Stimulated activated CD4-positive, alpha-beta T cell treated with anti-CD3 and anti-CD28 coated beads, Interleukin-15, amount 100 ng/mL, for 1 hour (primary cell): ENCODE measurements at places on chromosomes 7 and 10.

GRCh38 chr10:13808556-13809391 lies 222.0 kb downstream of the PRPF18 start:
- DNase-seq, result no peak

DNA sequence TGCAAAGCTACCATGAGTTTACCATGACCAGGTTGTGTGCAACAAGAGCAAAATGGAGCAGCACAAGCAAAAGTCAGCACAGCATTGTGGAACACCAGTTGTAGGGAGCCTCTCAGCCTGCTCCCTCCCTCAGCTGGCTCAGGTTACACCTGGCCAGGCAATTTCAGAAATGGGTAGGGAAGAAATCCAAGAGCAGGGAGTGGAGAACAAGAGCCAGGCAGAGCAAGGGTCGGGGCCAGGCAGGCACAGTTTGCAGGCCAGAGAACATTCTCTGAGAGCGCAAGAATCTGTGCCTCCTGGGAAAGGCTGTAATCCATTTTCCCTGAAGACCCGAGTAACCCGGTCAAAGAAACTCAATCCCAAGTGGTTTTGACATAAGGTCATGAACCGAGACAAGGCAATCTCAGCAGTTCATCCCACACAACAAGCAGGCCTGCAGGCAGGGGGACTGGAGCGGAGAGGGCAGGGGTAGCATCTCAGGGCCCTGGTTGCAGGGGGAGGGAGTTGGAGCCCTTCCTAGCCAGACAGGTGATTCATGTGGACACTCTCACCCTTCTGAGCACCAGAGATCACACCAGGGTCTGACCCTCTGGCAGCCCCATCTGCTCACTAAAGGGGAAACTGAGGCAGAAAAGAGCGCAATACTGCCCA lies 258.4 kb downstream of the PLXNA4 start:
- no peak for DNase-seq

- DNase-seq, result no peak
These were observed 15.5 kb upstream of the KIF20B start for GRCh38 chr10:89685936-89686335.

GRCh38 chr10:10515479-10516204 lies 502.0 kb upstream of the CELF2 start:
- no peak for DNase-seq

GRCh38 chr10:132186488-132187429 lies at the start of gene DPYSL4:
Gene DPYSL4, plus strand, starts transcription at chr10:132186948. Its CDS starts 116 bp downstream, at chr10:132187064.
- peak; percentile 16 for DNase-seq

DNA sequence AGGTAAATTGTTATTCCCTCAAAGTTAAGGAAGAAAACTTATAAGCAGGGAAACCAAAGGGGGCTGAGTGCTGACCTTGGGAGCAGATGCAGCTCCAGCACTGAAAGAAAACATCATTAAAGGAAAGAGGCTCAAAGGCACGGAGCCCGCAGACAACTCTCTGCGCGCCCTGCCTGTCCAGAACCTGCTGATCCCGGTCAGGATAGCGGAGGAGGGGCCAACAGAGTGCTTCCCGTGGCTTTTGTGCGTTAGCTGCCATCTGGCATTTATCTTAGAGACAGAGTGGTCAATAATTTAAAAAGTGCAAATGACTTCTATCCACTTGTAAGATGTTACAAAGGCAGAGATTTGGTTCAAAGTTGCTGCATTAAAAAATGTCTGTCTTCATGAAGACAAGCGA lies 162.1 kb downstream of the FANK1 start:
- no peak for DNase-seq

GRCh38 chr10:91567815-91568214 lies 65.1 kb downstream of the PPP1R3C start:
- no peak for DNase-seq

DNA sequence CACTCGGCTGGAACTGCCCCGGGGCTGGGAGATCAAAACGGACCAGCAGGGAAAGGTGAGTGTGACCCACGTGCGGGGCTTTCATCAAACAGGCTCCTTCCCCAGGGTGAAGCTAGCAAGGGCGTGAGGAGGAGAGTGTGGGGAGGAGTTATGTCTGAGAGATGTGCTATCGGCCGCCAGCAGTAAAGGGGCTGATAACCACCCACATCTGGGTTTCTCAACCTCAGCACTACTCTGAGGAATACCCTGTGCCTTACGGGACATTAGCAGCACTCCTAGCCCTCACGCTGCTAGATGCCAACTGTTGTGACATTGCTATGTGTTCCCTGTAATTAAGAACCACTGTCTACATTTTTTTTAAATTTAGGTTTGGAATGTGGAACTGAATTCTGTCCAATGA lies 113.9 kb upstream of the STK17A start:
- DNase-seq, result no peak

- DNase-seq, result no peak
These were observed 99.5 kb downstream of the ADAM12 start for GRCh38 chr10:126288547-126289493.

GRCh38 chr7:33423646-33424020 lies 294.3 kb downstream of the BBS9 start:
- DNase-seq, result no peak

DNA sequence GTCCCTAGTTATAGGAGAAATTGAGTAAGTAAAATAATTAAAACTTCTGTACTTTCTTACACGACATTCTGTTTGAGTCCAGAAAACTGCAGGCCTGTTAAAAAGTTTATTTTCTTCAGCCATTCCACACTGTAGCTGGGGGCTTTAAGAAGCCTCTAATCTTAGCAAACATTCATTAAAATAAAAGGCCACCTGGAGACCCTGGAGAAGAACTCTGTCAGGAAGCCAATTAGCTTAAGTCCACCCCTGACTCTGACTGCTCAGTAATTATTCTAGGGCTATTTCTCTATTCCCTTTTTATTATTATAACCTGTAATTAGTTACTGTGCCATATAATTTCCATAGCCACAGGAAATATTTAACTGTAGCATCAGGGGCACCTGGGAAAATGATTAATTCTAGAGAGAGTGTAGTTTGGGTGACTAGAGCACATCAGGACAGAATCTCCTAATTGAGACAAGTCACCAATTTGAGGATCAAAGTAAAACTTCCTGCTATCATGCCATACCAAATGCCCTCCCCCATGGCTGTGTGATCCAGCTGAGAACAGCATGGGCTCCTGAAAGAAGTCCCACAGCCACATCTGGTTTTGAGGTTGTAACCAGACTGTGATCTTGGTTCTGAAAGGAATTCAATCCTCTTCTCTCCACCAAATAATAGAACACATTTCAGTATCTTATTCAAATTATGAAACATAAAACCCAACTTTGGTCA lies 1302.3 kb downstream of the XPNPEP1 start:
- no peak for DNase-seq

DNA sequence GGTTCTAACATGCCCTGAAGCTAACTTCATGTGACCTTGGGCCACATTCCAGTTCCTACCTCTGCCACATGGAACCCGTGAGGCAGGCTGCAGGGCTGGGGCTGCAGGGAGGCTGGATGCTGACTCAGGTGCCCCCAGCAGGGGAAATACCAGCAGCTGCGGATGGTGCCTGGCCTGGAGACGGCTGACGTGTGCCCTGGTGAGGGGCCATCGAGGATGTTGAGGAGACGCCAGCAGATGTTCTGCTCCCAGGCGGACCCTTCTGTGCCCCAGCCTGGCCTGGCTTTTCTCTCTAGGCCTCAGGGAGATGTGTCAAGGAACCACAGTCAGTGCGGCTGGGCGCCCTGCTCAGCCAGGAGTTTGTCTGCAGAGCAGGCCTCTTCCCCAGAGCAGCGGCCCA lies 8.8 kb downstream of the BAG3 start:
- DNase-seq, result no peak

- no peak for DNase-seq
These were observed 326.5 kb downstream of the THSD7A start for GRCh38 chr7:11505471-11505985.

GRCh38 chr7:26199301-26200037 lies 1.1 kb downstream of the HNRNPA2B1 start:
- peak; percentile 46 for DNase-seq

- no peak for DNase-seq
These were observed 3.0 kb upstream of the BUB3 start for GRCh38 chr10:123150986-123151736.

DNA sequence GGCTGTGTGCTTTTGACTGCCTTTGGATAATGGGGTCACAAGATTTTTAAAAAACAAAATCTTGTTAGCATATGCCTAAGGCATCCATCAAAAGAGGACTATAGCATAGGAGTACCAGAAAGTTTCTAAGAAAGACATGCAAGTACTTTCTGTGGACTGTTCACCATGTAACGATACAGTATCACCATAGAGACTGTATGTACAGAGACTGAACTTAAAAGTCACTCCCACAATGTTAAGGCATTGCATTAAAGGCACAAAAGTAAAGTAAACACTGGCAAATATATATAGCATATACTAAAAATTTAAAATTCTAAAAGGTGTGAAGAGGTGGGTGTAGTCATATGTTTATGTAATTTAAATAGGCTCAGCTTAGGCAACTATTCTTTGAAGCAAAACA lies 190.9 kb downstream of the IMMP2L start:
- DNase-seq, result no peak

GRCh38 chr7:22356701-22357310 lies at the start of gene RAPGEF5:
Gene RAPGEF5, minus strand, starts transcription at chr7:22357154. Its CDS starts 94 bp downstream, at chr7:22357060.
- DNase-seq, result no peak

DNA sequence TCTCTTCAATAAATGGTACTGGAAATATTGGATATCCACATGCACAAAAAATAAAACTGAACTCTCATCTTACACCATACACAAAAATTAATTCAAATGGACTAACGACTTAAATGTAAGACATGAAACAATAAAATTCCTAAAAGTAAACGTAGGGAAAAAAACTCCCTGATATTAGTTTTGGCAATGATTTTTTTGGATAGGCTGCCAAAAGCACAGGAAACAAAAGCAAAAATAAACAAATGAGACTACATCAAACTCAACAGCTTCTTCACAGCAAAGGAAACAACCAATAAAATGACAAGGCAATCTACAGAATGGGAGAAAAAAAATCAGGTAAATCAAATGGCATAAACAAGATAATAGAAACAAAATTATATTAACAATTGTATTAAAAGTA lies 65.7 kb downstream of the ORC5 start:
- no peak for DNase-seq

GRCh38 chr7:90918303-90918702 lies 322.2 kb downstream of the CDK14 start:
- DNase-seq, result no peak

DNA sequence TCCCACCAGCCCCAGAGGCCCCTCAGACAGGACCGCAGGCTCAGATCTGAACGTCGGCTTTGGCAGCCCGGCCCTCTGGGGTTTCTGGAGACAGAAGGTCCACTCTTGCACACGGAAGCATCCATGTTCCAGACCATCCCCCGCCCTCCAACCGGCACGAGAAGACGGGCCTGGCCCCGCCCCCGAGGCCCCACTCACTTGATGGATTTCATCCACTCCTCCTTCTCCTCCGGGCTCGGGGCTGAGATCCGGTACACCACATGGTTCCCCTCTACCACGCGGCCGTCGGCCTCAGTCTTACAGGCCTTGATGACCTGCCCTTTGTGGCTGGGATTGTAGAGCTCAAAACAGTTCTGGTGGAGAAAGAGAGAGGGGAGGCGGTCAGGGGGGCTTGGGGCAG lies 107.3 kb downstream of the CYTH3 start:
- DNase-seq, result no peak

DNA sequence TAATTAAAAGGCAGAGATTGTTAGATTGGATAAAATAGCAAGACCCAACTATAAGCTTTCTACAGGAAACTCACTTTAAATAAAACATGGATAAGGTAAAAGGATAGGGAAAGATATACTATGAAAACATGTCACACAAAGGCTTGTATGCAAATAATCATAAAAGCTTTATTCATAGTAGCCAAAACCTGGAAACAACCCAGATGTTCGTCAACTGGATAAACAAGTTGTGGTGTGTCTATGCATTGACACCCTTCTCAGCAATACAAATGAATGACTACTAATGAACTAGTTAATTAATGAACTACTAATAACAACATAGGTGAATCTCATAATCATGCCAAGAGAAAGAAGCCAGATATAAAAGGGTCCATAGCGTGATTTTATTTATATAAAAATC lies 37.7 kb upstream of the OIT3 start:
- DNase-seq, result no peak

DNA sequence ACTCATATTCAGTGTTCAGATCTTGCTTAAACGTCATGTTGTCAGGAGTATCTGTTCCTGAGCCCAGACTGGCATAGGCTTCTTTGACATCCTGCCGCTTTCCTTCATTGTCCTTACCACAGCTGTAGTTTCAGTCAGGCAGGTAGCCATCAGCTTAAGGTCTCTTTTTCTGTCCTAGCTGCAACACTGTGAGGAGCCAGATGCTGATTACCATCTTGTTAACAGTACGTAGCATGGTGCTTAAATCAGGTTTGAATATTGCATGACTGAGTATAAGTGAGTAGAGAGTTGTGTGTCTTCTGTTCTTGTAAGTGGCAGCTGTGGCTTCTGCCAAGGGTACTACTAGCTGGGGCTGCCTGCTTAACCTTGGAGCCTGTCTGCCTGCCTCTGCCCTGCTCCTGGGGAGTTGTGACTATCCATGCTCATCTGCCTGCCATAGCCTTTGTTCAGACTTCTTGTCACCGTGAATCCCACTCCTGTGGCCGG lies 92.6 kb downstream of the MAPK8 start:
- no peak for DNase-seq

DNA sequence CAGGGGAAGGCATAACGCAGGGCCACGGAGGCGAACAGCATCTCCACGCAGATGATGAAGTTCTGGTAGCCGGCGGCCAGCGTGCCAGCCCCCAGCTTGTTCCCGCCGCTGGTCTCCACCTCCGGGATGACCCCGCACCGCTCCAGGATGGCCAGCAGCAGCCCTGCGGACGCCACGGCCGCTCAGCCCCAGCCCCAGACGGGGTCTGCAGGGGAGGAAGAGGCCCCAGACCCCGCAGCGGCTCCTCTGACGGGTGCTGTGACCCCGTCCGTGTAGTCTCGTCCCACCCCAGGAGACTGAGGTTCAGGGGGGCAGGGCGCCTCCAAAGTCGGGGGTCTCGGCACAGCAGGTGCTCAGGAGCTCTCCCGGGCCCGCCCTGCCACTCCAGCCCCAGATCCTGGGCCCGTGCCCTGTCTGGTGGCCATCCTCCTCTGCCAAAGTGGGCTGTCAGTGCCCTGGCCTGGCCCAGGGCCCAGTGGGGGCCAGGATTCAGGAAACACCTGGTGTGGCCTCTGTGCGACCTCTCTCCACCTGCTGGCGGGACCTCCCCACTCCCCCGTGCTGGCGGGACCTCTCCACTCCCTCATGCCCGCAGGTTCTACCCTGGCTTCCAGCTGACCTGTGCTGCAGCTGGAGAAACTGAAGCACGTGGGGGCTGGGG lies 8.1 kb downstream of the TMEM184A start:
- no peak for DNase-seq

DNA sequence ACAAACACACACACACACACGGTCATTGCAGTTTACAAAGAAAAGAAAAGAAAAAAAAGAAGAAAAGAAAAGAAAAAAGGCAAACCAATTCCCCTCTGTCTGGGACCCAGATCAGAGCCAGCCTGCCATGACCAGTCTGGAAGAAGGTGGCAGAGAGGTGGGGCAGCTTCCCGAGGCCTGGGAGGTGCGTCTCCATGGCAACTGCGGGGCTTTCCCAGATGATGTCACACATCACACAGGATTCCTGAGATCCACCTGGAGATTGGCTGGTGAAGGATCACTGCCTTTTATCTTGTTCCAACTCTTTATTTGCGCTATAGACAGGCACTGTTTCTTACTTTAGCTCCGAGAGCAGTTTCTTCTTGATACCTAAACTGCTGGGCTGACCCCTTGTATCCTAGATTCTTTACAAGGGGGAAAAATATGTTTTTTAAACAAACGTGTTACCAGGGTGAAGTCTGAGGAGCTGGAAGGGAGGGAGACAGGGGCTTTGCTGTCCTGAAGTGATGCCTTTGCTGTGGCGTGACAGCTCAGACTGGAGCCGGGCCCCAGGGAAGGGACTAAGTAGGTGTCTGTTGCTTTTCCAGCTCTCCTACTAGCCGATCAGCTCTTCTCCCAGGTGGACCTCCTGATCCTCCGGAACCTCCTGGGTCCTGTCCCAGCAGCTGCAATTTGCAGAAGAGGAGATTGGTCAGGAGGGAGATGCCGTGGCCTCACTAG lies 298.5 kb downstream of the KLF6 start:
- no peak for DNase-seq
